ENCODE measurements at places on chromosomes 1 and 21. TPM values are rescaled to one million over a fixed set of nuclear protein-coding genes. Genes with fewer than 3 reads are reported as not detected.

- DNase-seq: peak; percentile 28
These were observed 28.3 kb downstream of the TP73 start for GRCh38 chr1:3680488-3681230.

DNA sequence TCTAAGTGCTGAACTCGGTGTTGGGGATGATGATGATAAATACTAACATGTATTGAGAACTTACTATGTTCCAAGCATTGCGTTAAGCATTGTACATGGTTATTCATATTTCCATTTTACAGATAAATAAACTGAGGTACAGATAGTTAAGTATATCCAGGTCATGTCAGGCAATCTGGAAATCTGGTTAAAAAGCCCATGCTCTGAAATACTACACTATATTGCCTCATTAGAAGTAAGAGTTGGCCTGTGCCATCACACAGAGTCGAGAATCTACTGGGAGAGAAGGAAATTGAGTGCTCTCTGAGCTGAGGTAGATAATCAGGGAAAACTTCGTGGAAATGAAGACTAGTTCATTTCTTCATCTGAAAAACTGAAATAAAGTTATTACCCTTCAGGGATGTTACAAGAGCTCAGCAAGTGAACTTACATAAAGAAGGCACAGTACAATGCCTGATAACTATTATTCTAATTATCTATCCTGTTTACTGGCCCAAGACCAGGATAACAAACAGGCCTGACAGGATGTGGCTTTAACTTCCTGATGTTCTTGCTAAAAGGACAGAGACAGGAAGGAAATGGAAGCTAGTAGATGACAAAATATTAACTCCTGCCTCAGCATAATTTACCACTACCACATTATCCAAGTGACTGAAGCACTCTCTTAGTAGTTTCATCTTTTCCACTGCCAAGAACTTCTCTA lies 85.6 kb downstream of the EPS15 start:
- DNase-seq: no peak

GRCh38 chr1:54016343-54017282 lies 1.4 kb downstream of the LDLRAD1 start:
- peak; percentile 60 for DNase-seq

GRCh38 chr1:226107471-226108460 lies 45.2 kb downstream of the H3-3A start:
- no peak for DNase-seq

C1orf105 gene
- total RNA-seq: not detected

SPRR2D gene
- not detected for total RNA-seq

CELA3A gene
- total RNA-seq: not detected

EPHA10 gene
- total RNA-seq: not detected

TRAPPC10 gene
- total RNA-seq: 10.4 TPM

Data from Caki2 (cell line).